Airway epithelial cell (primary cell): ENCODE measurements at places on chromosomes 5 and 9. TPM values are rescaled to one million over a fixed set of nuclear protein-coding genes. Genes with fewer than 3 reads are reported as not detected.

Gene FOXD4
- total RNA-seq, result 0.21 TPM in 1 of 2 replicates, not detected in the other

Gene HBEGF
- total RNA-seq, result 16.0 and 18.1 TPM in 2 replicates

Gene DBH
- not detected in 2 replicates for total RNA-seq

Gene TAF11L8
- not detected in 2 replicates for total RNA-seq

Gene DMGDH
- not detected in 2 replicates for total RNA-seq

Gene MORN5
- not detected in 2 replicates for total RNA-seq

Gene HDAC3
- total RNA-seq, result 66.1 and 66.9 TPM in 2 replicates

Gene GRXCR2
- total RNA-seq, result not detected in 2 replicates

Gene CKMT2
- total RNA-seq, result not detected in 2 replicates

Gene PPP2R2B
- total RNA-seq, result 0.21 TPM in 1 of 2 replicates, not detected in the other

Gene KIF24
- 2.2 and 2.5 TPM in 2 replicates for total RNA-seq

Gene SPINK7
- 4.2 and 14.1 TPM in 2 replicates for total RNA-seq

Gene IL5
- not detected in 2 replicates for total RNA-seq

Gene SOWAHA
- 0.14 and 0.28 TPM in 2 replicates for total RNA-seq

Gene PCDHGC4
- 0.05 and 0.21 TPM in 2 replicates for total RNA-seq

Gene LHX3
- not detected in 2 replicates for total RNA-seq

Gene SPINK4
- not detected in 2 replicates for total RNA-seq

Gene TICAM2
- total RNA-seq, result 0.56 and 1.1 TPM in 2 replicates

Gene IFNB1
- total RNA-seq, result not detected in 2 replicates

Gene TTC23L
- 0.05 TPM in 1 of 2 replicates, not detected in the other for total RNA-seq

Gene PCDHGA6
- total RNA-seq, result 0.37 and 0.63 TPM in 2 replicates

Gene MARVELD2
- 26.1 and 33.3 TPM in 2 replicates for total RNA-seq

Gene GABRA1
- not detected in 2 replicates for total RNA-seq

Gene GRAMD2B
- 24.3 and 24.9 TPM in 2 replicates for total RNA-seq

Gene AK6
- total RNA-seq, result 17.4 and 17.5 TPM in 2 replicates

Gene SLC34A1
- total RNA-seq, result not detected in 2 replicates

Gene CHMP5
- total RNA-seq, result 92.7 and 94.4 TPM in 2 replicates

Gene MEIKIN
- total RNA-seq, result not detected in 2 replicates

Gene NOTCH1
- total RNA-seq, result 96.6 and 124 TPM in 2 replicates

Gene LCN1
- total RNA-seq, result not detected in 2 replicates

Gene F2RL2
- total RNA-seq, result 0.05 TPM in 1 of 2 replicates, not detected in the other

Gene FBXL17
- total RNA-seq, result 5.2 and 7.7 TPM in 2 replicates

Gene OR13C5
- not detected in 2 replicates for total RNA-seq

Gene ITGA2
- total RNA-seq, result 24.0 and 31.8 TPM in 2 replicates

Gene ACTBL2
- total RNA-seq, result 0.35 and 1.4 TPM in 2 replicates

Gene PCDHGB7
- 3.2 and 4.1 TPM in 2 replicates for total RNA-seq

Gene TAF1L
- total RNA-seq, result not detected in 2 replicates
